ENCODE measurements at places on chromosomes 12 and 14. TPM values are rescaled to one million over a fixed set of nuclear protein-coding genes. Genes with fewer than 3 reads are reported as not detected.
A peak's percentile ranks its signal among the peaks of the same experiment; 100 is the strongest.

The FSCB gene
- not detected for total RNA-seq

The FAM181A gene
- total RNA-seq, result not detected

The KIF26A gene
- 1.2 TPM for total RNA-seq

The TRAFD1 gene
- 11.3 TPM for total RNA-seq

- H3K27ac ChIP-seq, result no peak overlapping the region
Observed at GRCh38 chr14:45212231-45212630, 40.8 kb downstream of the MIS18BP1 start.

GRCh38 chr12:131901431-131902331 is 7.3 kb downstream of the ULK1 start:
- H3K4me1 ChIP-seq, result peaks cover 61% of the 10 kb centered on the region
- H3K36me3 ChIP-seq, result peaks cover 31% of the 10 kb centered on the region
- no peak for DNase-seq

GRCh38 chr12:31874961-31875608 is 84.1 kb upstream of the RESF1 start:
- H3K4me1 ChIP-seq, result peaks cover 5% of the 10 kb centered on the region
- H3K36me3 ChIP-seq, result no peaks in the 10 kb centered on the region
- H3K27me3 ChIP-seq, result no peaks in the 10 kb centered on the region
- H3K27ac ChIP-seq, result peak overlapping the region; percentile 37
- H3K4me3 ChIP-seq, result no peak overlapping the region
- DNase-seq, result peak; percentile 55

- H3K4me1 ChIP-seq, result peaks cover 41% of the 10 kb centered on the region
- no peaks in the 10 kb centered on the region for H3K36me3 ChIP-seq
- H3K27me3 ChIP-seq, result no peaks in the 10 kb centered on the region
- DNase-seq, result no peak
- peak overlapping the region; percentile 22 for H3K27ac ChIP-seq
Observed at GRCh38 chr14:55071870-55072640, 20.6 kb downstream of the MAPK1IP1L start.

DNA sequence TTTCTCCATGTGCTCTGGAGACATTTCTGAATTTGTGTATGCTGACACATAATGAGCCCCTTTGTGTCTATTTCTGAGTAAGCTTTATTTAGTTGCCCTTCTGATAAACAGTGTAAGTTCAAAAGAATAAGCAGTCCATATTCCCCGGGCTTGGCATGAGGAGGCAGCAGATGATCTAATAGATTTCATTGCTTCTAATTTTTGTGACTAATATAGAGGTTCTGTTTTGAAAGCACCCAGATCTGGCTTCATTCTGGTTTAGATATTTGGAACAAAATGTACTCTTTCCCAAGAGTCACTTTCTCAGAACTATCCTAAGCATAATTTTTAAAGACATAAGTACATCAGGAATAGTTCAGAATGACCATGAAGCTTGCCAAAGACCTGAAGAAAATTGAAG is 290.9 kb downstream of the BTG1 start:
- H3K4me1 ChIP-seq, result no peaks in the 10 kb centered on the region
- H3K4me3 ChIP-seq, result no peak overlapping the region
- no peaks in the 10 kb centered on the region for H3K36me3 ChIP-seq
- no peaks in the 10 kb centered on the region for H3K27me3 ChIP-seq
- DNase-seq, result no peak
- H3K27ac ChIP-seq, result peak overlapping the region; percentile 46

DNA sequence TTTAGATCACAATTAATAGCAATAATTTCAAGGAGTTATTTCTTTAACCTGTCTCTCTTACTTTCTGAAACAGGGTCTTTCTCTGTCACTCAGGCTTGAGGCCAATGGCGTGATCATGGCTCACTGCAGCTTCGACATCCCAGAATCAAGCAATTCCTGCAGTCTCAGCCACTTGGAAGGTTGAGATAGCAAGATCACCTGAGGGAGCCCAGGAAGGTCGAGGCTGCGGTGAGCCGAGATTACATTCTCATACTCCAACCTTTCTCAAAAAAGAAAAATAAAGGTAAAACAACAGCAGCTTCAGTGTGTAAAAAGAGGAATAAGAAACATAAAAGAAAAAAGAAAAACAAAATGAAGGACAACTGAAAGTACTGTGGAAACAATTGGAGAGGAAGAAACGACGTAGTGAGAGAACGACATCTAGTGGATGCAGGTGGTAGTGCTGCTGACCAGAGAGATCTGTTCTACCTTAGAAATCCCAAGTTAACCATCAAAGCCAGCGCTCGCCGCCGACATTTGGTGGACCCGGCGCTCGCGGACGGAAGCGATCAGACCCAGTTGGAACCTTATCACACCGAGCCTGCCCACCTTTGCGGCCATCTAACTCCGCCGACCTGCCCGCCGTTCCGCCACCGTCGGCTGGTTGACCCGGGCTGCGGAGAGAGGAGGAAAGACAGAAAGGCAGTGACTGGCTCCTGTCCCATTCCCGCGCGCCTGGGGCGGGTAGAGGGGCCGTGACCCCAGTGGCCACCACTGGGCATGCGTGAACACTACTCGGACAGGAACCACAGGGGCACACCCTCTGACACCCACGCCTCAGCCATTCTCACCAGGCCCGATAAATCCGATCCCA is 196.1 kb downstream of the ALG10 start:
- H3K27me3 ChIP-seq, result no peaks in the 10 kb centered on the region
- H3K4me1 ChIP-seq, result no peaks in the 10 kb centered on the region
- peak overlapping the region; percentile 27 for H3K27ac ChIP-seq
- H3K36me3 ChIP-seq, result no peaks in the 10 kb centered on the region
- peak overlapping the region; percentile 37 for H3K4me3 ChIP-seq

- no peak for DNase-seq
- H3K4me3 ChIP-seq, result no peak overlapping the region
- H3K27me3 ChIP-seq, result no peaks in the 10 kb centered on the region
- H3K4me1 ChIP-seq, result no peaks in the 10 kb centered on the region
- H3K36me3 ChIP-seq, result no peaks in the 10 kb centered on the region
Observed at GRCh38 chr14:105689722-105690121, 163.3 kb downstream of the TMEM121 start.

DNA sequence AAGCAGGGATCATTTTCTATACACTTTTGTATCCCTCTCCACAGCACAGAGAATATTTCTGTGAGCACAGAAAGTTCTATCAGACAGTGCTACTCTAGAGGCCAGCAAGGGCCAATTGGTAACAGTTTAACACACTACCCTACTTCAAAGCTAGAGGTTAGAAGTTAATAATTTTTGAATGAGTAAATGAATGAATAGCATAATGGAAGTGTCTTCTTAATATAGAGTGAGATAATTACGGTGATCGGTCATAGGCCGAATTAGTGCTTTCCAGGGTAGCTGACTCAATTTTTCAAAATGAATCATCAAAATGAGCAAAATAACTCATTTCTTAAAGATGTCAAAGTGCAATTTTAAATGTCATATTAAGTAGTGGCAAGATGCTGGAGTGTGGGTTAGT is 67.0 kb upstream of the CCDC198 start:
- no peak for DNase-seq
- no peak overlapping the region for H3K4me3 ChIP-seq
- H3K27me3 ChIP-seq, result no peaks in the 10 kb centered on the region
- H3K27ac ChIP-seq, result no peak overlapping the region
- H3K4me1 ChIP-seq, result no peaks in the 10 kb centered on the region

DNA sequence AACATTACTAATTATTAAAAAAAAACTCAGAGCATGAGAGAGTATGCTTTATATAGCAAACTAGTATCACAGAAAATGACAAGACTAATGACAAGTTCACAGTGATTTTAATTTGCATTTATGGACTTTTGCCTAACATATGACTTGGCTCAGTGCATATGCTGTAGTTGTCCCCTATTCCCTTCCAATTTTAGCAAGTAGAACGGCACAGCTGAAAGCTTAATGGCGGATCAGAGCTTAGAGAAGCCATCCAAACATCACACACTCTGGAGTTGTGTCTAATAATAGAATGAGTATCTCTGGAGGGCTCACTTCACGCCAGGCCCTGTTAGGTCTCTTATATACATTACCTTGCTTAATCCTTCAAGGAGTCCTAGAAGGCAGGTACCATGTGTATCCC is 13.3 kb downstream of the CNIH1 start:
- DNase-seq, result no peak
- H3K36me3 ChIP-seq, result peaks cover 20% of the 10 kb centered on the region
- no peaks in the 10 kb centered on the region for H3K27me3 ChIP-seq
- H3K4me1 ChIP-seq, result no peaks in the 10 kb centered on the region
- H3K4me3 ChIP-seq, result no peak overlapping the region
- H3K27ac ChIP-seq, result no peak overlapping the region

DNA sequence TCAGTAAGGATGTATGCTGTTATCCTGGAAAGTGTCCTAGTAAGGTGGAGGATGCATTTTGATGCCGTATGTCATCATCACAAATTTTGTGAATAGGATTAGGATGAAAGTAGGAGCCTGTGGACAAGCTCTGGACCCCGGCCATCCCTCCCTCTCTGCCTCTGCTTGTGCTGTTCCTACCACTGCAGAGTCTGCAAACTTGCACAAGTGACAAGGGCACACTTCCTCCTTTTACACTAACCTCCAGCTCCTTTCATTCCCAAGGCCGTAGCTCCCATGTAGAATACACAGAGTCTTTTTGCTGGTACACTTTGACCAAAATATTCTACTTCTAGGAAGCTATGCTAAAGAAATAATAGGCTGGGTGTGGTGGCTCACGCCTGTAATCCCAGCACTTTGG is 13.3 kb upstream of the TMCC3 start:
- DNase-seq, result no peak
- H3K4me1 ChIP-seq, result peaks cover 16% of the 10 kb centered on the region
- H3K4me3 ChIP-seq, result no peak overlapping the region
- H3K27ac ChIP-seq, result no peak overlapping the region
- no peaks in the 10 kb centered on the region for H3K27me3 ChIP-seq
- H3K36me3 ChIP-seq, result no peaks in the 10 kb centered on the region

DNA sequence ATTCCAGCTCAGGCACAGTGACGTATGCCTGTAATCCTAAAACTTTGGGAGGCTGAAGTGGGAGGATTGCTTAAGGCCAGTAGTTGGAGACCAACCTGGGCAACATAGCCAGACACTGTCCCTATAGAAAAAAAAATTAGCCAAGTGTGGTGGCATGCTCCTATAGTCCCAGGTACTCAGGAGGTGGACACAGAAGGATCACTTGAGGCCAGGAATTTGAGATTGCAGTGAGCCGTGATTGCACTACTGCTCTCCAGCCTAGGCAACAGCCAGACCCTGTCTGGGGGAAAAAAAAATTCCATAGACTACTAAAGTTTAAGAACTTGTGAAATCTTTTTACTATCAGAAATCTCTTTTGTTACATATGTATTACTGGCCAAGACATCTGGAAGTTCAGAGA is 6.6 kb downstream of the FAM177A1 start:
- no peaks in the 10 kb centered on the region for H3K4me1 ChIP-seq
- no peak overlapping the region for H3K4me3 ChIP-seq
- no peak for DNase-seq
- H3K36me3 ChIP-seq, result peaks cover 65% of the 10 kb centered on the region
- no peak overlapping the region for H3K27ac ChIP-seq

Data from stomach (tissue), 19 donors.